ENCODE measurements at places on chromosomes 4 and X.

DNA sequence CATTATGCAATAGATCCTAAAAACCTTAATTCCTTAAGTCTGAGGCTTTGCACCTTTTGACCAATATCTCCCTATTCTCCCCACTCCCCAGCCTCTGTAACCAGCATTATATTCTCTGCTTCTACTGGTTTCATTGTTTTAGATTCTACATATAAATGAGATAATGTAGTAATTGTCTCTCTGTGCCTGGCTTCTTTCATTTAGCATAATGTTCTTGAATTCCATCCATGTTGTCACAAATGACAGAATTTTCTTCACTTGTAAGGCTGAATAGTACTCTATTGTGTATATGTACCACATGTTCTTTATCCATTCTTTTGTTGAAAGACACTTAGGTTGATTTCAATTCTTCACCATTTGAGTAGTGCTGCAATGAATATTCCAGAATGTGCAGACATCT, 66.0 kb downstream of the MAGEC1 start:
- no peak for DNase-seq

- DNase-seq = no peak
These were observed 1.3 kb downstream of the PARM1 start for GRCh38 chr4:74934016-74934831.

- no peak for DNase-seq
These were observed 151.9 kb upstream of the DIPK2B start for GRCh38 chrX:45352611-45353010.

DNA sequence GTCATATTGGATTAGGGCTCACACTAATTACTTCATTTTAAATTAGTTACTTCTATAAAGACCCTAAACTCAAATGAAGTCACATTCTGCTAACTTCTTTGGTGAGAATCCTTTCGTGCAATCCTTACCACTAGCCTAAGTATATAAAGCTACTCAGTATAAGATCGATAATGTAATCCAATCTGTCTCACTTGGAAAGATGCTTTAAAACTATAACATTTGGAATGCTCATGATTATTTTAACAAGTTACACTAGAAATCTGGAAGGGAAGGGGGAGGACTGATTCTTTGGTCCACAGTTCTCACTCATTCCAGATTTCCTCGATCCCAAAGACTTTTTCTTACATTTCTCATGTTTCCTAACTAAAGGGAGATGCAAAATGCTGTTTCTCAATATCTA, 336.4 kb upstream of the SLIT2 start:
- no peak for DNase-seq

DNA sequence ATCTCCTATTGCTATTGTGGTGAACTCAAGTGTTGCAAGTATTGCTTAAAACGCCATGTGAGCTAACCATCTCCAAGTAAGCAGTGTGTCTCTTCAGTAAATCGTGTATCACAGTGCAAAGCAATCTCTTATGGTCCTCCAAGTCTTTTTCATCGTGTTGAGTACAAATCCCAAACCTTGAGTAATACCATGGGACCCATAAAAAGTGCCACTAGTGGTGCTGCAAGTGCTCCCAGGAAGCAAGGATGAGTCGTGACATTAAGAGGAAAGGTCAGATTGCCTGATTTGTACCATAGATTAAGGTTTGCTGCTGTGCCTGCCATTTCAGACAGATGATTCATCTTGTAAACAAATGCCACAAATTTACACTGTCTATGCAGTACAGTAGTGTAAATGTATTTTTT, 66.9 kb upstream of the BMPR1B start:
- DNase-seq = no peak

GRCh38 chr4:163284304-163284703, 48.1 kb downstream of the NPY1R start:
- DNase-seq = no peak

DNA sequence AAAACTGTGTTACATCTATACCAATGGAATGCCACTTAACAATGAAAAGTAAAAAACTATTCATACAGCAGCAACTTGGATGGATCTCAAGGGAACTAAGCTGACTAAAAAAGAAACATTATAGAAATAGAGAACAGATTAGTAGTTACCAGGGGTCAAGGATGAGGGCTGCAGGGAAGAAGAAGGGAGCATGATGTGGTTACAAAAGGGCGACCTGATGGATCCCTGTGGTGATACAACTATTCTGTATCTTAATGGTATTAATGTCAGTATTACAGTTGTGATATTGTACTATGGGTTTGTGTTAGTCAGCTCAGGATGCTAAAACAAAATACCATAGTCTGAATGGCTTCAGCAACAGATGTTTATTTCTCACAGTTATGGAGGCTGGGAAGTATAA, 190.7 kb downstream of the ZNF674 start:
- no peak for DNase-seq

Data from stimulated activated CD4-positive, alpha-beta T cell treated with anti-CD3 and anti-CD28 coated beads, Interleukin-1b, Interleukin-23, amount 100 ng/mL, for 1 hour (primary cell).